ENCODE measurements at places on chromosomes 12 and 14.

GRCh38 chr12:126506426-126507182 lies 1441.4 kb downstream of the AACS start:
- DNase-seq = no peak

- no peak for DNase-seq
Measured at GRCh38 chr12:80235944-80236343, 136.6 kb downstream of the OTOGL start.

GRCh38 chr12:7439579-7440505 lies 4.1 kb downstream of the CD163L1 start:
- no peak for DNase-seq

GRCh38 chr12:58465418-58465817 lies 454.9 kb downstream of the LRIG3 start:
- DNase-seq = no peak

DNA sequence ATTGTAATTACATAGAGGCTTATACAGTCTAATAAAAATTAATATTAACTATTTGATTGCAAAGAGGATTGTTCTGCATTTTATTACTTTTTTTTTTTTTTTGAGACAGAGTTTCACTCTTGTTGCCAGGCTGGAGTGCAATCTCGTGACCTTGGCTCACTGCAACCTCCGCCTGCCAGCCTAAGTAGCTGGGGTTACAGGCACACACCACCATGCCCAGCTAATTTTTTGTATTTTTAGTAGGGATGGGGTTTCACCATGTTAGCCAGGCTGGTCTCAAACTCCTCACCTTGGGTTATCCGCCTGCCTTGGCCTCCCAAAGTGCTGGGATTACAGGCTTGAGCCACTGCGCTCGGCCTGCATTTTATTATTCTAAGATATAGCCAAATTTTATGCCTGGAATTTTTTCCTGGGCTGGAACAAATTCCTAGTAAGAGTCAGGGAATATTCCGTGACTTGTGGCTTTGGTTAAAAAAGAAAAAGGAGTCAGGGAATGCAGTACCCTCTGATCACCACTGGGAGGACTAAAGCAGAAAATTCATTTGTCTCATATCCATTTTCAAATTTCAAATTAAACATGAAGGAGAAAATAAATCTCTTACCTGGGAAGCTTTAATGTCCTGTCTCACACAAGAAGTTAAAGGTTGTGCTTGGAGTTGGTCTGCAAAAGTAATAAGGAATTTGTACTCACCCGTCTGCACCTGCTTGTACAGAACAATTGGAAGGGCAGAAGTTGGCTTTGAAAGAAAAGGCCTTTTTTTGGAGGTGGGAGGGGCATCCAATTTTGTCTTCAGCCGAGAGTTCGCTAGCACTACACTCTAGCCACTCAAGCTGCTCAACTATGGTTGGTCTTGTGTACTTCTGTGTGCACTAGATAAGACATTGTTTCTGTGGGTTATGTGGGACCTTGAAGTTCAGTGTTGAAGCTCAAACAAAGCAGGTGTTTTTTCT lies 8.7 kb downstream of the MARK3 start:
- no peak for DNase-seq

- DNase-seq = no peak
Measured at GRCh38 chr12:112537710-112538396, 119.1 kb downstream of the PTPN11 start.

GRCh38 chr12:64550755-64551154 lies 59.5 kb upstream of the RASSF3 start:
- DNase-seq = no peak

DNA sequence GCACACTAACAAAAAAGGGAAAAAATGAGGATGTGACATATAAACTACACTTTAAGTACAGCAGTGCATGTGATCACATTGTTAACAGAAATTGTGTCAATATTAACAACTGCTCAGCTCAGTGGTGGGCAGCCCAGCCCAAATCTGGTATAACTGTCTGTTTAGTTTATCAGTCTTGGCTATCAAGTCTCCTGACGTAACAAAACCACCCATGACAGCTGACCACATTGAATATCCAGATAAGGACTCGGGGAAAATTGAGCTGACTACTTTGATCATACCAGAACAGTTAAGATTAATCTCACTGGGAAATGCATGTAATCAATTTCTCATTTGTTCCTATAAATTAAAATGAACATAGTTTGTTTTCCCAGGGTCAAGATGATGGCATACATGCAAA lies 396.6 kb downstream of the SNAPC1 start:
- DNase-seq = no peak

GRCh38 chr12:124130691-124131591 lies 157.9 kb downstream of the ZNF664 start:
- no peak for DNase-seq

GRCh38 chr12:54719691-54720090 lies 71.5 kb upstream of the DCD start:
- DNase-seq = no peak

GRCh38 chr12:130514149-130514551 lies 176.5 kb downstream of the PIWIL1 start:
- no peak for DNase-seq

GRCh38 chr12:71642264-71642663 lies 21.4 kb downstream of the ZFC3H1 start:
- no peak for DNase-seq

- no peak for DNase-seq
Measured at GRCh38 chr12:57057067-57057751, 7.3 kb upstream of the MYO1A start.

DNA sequence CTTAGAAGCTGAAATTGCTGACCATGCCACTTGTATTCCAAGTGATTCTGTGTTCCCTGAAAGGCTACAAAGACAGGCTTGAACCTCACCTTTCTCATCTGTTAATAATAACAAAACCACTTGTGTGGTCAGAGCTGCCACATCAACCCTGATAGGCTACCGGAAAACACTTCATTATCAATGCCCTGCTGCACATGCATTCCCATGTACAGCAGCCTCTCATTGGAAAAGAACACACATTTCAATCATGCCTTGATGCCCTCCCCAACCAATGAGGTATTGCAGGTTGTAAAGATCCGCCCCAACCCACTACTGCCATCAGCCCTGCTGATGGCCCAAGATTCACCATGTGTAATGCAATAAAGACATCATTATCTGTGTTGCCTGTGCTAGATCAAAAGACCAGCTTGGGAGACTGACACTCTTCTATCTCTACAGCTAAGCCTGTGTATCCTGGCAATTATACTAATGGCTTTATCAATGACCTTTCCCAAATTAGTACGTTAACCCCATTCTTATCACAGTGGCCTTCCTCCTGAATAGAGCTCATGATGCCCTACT lies 2.8 kb downstream of the GPR19 start:
- DNase-seq = no peak

- no peak for DNase-seq
Measured at GRCh38 chr14:34270361-34270760, 191.7 kb downstream of the SPTSSA start.

GRCh38 chr12:15830538-15830937 lies 41.4 kb upstream of the EPS8 start:
- no peak for DNase-seq

DNA sequence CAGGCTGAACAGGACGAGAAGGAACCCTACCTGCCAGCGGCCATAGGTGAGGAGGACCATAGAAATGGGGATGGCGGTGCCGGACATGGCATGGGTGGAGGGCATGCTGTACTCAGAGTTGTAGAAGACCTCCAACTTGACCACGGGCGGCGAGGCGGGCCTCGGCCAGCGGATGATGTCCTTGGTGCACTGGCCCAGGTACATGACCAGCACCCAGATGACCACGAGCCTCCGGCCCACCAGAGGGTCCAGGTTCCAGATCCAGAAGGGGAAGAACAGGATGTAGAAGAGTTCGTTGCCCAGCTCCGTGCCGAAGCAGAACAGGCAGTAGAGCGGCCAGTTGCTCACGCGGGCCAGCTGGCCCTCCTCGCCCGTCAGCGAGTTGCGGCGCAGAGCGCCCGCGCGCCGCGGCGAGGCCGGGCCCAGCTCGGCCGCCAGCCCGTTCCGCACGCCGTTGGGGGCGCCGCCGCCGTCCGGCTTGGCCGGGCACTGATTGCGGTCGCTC lies 582 bp downstream of the SGPP1 start:
- DNase-seq = no peak

GRCh38 chr12:62714181-62714773 lies 220.7 kb downstream of the PPM1H start:
- DNase-seq = no peak

- DNase-seq = no peak
Measured at GRCh38 chr12:121209624-121210572, at the start of gene P2RX4. P2RX4 (plus strand) TSS chr12:121210129; CDS start chr12:121210165, 36 bp downstream.

- DNase-seq = no peak
Measured at GRCh38 chr14:66315548-66315947, 170.6 kb upstream of the CCDC196 start.

DNA sequence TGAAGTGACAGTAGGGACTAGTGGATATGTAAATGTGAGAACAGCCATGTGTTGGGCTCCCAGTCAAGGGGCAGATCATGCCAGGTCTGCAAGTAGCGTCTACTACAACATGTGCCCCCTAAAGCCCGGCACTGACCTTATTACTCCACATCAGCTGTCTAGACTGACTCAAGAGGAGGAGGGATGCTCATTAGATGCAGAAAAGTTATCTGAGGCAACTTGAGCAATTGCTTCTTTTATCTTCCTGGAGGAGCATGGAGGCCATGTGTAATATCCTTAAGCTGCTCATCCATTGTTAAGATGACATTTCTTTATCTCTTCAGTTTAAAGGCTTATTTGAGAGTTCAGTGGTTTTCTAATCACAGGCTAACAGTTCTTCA lies 404.7 kb upstream of the FLRT2 start:
- no peak for DNase-seq

DNA sequence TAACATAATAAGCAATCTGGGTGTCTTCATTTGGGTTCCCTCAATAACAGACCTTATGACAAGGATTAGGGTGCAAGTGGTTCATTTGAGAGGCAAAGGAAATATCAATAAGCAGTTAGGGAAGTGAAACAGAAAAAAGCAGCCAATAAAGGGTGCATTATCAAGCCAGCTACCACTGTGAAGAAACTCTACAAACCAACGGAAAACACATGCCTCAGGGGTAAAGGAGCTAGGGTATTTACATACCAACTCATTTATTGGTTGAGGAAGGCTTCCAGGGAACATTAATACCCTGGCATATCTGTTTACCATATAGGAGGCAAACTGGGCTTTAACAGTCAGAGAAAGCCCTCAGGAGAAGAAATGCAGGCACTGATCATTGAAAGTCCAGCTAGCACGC lies 22.7 kb upstream of the IFNG-AS1 start:
- no peak for DNase-seq

DNA sequence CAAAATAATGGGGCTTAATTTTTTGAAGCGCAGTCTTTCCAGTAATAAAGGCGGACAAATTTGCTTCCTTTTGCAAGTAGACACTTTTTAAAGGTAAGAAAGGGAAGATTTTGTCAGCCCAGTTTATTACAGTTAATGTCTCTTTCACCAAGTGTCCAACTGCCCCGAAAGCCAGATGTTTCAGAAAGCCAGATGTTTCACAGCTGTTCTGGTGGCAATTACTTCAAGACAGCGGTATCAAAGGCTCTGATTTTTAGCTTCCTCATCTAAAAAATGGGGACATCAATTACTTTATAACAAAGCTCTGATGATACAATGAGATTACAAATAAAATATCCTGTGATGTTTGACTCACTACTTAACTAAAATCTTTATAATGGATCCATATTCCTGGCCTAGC lies 1.0 kb downstream of the WBP11 start:
- no peak for DNase-seq

GRCh38 chr14:75521415-75522199 lies 662 bp upstream of the BATF start:
- DNase-seq = no peak

- no peak for DNase-seq
Measured at GRCh38 chr14:95069547-95069946, 87.8 kb downstream of the DICER1 start.

DNA sequence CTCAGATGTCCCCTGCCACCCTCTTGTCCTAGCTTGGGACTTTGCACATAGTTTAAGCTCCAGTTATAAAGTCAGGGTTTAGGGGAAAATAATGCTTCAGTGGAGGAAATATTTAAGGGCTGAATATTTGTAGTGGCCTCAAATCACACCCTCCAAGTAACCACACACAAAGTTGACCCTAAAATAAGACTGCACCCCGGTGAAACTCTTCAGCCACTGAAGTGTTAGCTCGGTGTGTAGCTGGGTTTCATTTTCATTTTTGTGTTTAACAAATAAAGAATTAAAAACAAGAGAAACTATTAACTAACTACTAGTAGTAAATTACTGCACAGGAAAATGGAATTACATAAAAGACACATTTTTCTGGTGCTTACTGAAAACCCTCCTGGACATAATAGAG lies 14.8 kb upstream of the BCL11B start:
- DNase-seq = no peak

- no peak for DNase-seq
Measured at GRCh38 chr12:42744539-42745182, 155.1 kb upstream of the PRICKLE1 start.

DNA sequence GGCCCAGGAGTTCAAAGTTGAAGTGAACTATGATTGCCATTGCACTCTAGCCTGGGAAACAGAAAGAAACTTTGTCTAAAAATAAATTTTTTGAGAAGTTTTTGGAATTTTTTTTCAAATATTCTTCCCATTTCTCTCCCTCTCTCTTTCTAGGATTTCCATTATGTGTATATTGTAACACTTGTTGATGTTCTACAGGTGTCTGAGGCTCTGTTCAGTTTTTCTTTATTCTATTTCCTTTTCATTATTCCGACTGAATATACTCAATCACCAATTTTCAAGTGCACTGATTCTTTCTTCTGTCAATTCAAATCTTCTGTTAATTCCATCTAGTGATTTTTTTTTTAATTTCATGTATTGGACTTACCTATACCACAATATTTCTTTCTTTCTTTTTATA lies 48.3 kb upstream of the SLC6A15 start:
- DNase-seq = no peak

DNA sequence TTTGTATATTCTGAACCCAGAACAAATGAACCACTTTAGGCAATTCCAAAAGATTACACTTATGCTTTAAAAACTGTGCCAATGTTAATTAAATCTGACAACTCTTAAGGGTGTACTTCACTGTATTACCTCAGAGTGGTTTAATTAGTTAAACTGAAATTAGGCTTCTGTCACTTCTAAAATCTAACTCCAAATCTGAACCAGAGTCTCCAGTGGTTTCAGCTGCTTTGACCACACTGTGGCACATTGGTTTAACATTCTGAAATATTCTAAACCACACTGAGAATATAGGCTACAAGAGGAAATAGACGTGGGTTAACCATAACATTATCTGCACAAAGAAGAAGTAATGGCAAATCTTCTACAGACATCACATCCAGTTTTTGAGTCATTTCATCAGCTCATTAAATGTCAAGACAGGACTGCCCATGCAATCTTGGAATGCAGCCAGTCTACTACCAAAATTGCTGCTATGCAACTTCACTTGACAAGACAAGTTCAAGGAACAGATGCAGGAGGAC lies 94.8 kb downstream of the LRP6 start:
- no peak for DNase-seq

- no peak for DNase-seq
Measured at GRCh38 chr14:52716155-52716554, 9.2 kb downstream of the PSMC6 start.
